ENCODE measurements at places on chromosomes 13 and 19. TPM values are rescaled to one million over a fixed set of nuclear protein-coding genes. Genes with fewer than 3 reads are reported as not detected.

- H3K27me3 ChIP-seq, result no peaks in the 10 kb centered on the region
- H3K27ac ChIP-seq, result no peak overlapping the region
- no peaks in the 10 kb centered on the region for H3K36me3 ChIP-seq
- DNase-seq, result peak; percentile 19
- H3K4me3 ChIP-seq, result peak overlapping the region; percentile 50
- H3K4me1 ChIP-seq, result no peaks in the 10 kb centered on the region
Measured at GRCh38 chr19:21677696-21678418, 89.5 kb downstream of the ZNF100 start.

DNA sequence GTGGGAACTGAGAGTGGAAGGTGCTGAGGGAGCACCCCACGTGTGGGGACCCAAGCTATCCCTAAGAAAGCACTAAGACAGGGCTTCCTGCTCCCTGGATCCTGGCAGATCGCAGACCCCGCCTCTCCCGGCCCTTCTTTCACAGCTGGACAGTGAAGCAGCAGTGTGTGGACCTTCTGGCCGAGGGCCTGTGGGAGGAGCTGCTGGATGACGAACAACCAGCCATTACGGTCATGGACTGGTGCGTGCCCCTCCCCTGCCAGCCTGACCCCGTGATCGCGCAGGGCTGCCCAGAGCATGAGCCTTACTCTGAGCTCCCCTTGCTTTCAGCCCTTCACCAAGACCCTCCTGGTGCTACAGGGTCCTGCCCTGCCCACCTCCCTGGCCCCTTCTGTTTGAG is 2.3 kb downstream of the NCCRP1 start:
- peaks cover 25% of the 10 kb centered on the region for H3K4me1 ChIP-seq
- H3K4me3 ChIP-seq, result no peak overlapping the region
- peaks cover 49% of the 10 kb centered on the region for H3K27me3 ChIP-seq
- H3K36me3 ChIP-seq, result no peaks in the 10 kb centered on the region

- no peak for DNase-seq
- no peak overlapping the region for H3K4me3 ChIP-seq
- no peaks in the 10 kb centered on the region for H3K36me3 ChIP-seq
- H3K27me3 ChIP-seq, result no peaks in the 10 kb centered on the region
- no peaks in the 10 kb centered on the region for H3K4me1 ChIP-seq
Measured at GRCh38 chr13:106382534-106382933, 152.9 kb downstream of the EFNB2 start.

DNA sequence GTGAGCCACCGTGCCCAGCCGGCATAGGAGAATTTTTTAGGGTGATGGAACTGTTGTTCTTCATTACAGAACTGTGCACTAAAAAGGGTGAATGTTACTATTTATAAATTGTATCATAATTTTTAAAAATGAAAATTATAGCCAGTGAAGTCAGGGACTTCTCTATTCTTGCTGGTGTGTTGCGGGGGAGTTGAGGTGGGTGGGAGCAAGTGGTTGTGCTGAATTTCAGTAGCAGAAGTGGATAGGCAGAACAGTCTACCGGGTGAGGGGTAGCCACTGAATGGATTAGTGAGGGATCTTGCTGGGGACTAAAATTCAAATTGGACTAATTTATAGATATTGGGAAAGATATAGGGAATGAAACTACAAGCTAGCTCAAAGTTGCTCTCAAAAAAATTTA is 74.0 kb downstream of the CAB39L start:
- H3K27ac ChIP-seq, result no peak overlapping the region
- H3K4me1 ChIP-seq, result peaks cover 19% of the 10 kb centered on the region
- DNase-seq, result no peak
- H3K27me3 ChIP-seq, result no peaks in the 10 kb centered on the region

DNA sequence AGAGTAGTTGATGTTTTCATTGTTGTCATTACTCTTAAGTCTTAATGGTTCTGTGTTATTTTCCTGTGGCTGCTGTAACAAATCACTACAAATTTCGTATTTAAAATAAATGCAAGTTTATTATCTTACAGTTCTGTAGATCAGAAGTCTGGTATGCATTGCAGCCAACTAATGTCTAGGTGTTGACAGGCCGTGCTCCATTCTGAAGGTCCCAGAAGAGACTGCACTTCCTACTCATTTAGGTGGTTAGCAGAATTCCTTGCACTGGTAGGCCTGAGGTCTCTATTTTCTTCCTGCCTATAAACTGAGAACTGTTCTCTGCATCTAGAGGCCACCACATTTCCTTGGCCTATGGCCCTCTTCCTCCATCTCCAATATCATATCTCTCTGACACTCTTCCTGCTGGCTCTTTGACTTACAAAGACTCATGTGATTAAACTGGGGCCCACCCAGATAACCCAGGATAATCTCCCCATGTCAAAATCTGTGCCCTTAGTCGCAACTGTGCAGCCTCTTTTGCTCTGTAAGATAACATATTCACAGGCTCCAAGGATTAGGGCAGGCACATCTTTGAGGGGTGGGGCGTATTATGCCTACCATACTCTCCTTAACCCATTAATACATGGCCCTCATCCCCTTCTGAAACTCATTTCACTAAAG is 468.4 kb downstream of the FOXO1 start:
- no peak overlapping the region for H3K27ac ChIP-seq
- no peaks in the 10 kb centered on the region for H3K27me3 ChIP-seq
- DNase-seq, result no peak

DNA sequence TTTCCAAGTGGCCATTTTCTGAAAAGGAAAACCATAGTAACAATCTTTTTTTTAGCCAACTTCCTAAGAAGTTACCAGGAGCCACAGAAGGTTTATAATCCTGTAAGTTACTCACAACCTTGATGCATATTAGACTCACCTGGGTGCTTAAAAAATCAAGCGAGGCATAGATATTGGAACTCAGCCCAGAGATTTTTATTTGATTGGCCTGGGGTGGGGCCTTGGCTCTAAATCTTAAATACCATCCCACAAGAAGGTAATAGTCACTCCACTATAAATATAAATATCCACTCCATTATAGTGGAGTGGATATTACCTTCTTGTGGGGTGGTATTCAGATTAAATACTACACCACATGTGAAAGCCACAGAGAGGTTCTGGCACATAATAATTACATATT is 429.6 kb downstream of the RFC3 start:
- H3K36me3 ChIP-seq, result no peaks in the 10 kb centered on the region
- no peaks in the 10 kb centered on the region for H3K4me1 ChIP-seq
- no peaks in the 10 kb centered on the region for H3K27me3 ChIP-seq
- no peak for DNase-seq
- no peak overlapping the region for H3K27ac ChIP-seq

DNA sequence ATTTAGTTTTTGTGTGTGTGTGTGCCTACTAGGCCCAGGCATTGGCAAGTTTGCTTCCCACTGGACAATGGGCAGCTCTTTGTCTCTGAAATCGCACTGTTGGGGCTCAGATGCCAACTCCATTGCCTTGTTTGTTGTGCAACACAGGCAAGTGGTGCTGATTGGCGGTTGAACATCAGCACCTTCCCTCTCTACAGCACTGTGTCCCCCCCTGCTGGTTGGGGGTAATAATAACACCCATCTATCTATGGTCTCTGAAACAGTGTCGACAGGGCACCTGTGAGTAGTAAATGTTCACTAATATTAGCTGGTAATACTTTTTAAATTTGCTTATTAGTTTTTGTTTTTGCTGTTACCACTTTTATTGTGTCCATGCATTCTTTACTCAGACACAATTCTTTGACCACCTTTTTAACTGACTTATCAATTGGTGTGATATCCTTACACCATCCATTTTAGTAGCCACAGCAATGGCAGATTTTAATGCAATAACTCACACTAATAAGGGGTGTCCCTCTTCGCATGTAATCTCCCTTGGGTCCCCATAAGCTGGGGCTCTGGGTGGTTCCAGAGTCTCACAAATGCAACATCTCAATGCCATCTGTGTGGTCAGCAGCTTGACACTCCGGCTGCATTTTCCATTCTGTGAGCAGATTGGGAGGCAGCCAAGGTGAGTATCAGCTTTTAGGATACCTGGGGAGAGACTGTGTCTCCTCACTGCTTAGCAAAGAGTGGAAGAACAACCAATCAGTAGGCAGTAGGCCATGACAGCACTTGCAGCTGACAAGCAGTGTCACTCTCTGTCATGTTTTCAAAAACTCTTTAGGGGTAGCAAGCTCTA is 47.7 kb upstream of the UQCRFS1 start:
- DNase-seq, result no peak
- H3K4me3 ChIP-seq, result no peak overlapping the region
- no peak overlapping the region for H3K27ac ChIP-seq

DNA sequence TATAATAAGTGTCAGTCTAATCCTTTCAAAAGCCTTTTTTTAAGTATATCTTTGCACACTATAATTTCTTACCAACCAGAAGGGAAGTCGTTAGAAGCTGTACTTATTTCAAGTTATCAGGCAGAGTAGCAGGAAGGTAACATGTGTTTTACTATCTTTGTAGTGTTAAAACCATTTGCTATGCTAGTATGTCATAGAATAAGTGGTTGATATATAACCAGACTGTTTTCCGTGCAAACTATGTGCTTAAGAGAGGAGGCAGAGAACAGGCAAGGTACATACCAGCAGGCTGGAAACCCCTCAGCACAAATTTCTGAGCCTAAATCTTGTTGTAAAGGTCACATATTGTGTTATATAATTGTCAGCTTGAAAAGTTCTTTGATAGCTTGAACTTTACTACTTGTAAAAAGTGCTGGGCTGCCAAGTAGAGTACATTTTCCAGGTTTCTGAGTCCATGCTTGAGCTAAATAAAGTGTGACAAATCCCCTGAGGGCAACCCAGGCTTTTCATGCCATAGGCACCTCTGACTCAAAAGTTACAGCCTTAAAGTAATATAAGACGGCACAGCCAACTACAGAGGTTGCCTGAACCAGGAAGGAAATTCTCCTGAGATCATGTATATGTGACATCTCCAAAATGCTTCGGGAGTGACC is 1297.4 kb downstream of the PCDH9 start:
- H3K27ac ChIP-seq, result no peak overlapping the region
- H3K36me3 ChIP-seq, result no peaks in the 10 kb centered on the region
- H3K4me1 ChIP-seq, result no peaks in the 10 kb centered on the region
- H3K4me3 ChIP-seq, result no peak overlapping the region
- DNase-seq, result no peak
- H3K27me3 ChIP-seq, result no peaks in the 10 kb centered on the region

DNA sequence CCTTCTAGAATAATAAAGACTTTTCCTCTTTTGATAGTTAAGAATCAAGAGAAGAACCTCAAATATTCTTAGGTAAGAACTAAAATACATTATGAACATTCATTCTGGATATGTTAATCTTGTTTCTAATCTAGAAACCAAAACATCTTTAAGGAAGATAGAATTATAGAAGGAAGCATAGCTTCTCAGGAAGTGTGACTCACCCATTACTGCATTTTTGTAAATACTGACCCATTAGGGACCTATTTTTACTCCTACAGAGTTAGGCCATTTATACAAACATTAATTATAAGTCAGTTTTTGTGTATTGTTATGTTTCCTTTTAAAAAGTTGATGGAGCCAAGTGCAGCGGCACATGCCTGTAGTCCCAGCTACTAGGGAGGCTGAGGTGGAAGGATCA is 147.1 kb downstream of the NUFIP1 start:
- H3K27ac ChIP-seq, result no peak overlapping the region
- H3K4me3 ChIP-seq, result no peak overlapping the region
- no peaks in the 10 kb centered on the region for H3K27me3 ChIP-seq
- H3K36me3 ChIP-seq, result no peaks in the 10 kb centered on the region
- H3K4me1 ChIP-seq, result no peaks in the 10 kb centered on the region
- DNase-seq, result no peak

GRCh38 chr13:23752111-23753001 is 136.8 kb downstream of the MIPEP start:
- no peak for DNase-seq
- H3K4me1 ChIP-seq, result peaks cover 7% of the 10 kb centered on the region
- H3K4me3 ChIP-seq, result no peak overlapping the region
- no peaks in the 10 kb centered on the region for H3K27me3 ChIP-seq
- no peaks in the 10 kb centered on the region for H3K36me3 ChIP-seq
- H3K27ac ChIP-seq, result no peak overlapping the region

- no peak overlapping the region for H3K4me3 ChIP-seq
- no peak overlapping the region for H3K27ac ChIP-seq
Measured at GRCh38 chr13:28958018-28958417, 137.9 kb downstream of the MTUS2 start.

DNA sequence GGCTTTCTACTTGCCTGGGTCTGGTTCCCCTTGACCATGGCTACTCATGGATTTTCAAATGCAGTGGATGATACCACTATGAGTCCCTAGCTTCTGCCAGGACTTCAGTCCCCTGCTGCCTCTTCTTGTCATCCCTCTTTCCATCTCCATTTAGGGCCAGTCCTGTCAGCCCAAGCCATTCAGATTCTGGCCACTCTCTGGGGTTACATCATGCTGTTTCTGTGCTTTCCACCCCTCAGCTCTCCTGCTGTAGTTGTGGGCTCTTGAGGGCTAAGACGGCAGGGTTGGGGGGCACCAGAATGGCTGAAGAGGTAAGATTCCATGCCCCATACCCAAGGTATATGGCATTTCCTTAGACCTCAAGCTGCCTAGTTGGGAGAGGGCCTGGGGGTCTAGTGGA is 13.2 kb upstream of the ZNF492 start:
- no peaks in the 10 kb centered on the region for H3K36me3 ChIP-seq
- peaks cover 4% of the 10 kb centered on the region for H3K27me3 ChIP-seq
- no peak overlapping the region for H3K27ac ChIP-seq
- H3K4me1 ChIP-seq, result no peaks in the 10 kb centered on the region
- no peak overlapping the region for H3K4me3 ChIP-seq
- DNase-seq, result no peak

- H3K4me1 ChIP-seq, result no peaks in the 10 kb centered on the region
- DNase-seq, result no peak
- H3K36me3 ChIP-seq, result no peaks in the 10 kb centered on the region
- H3K27ac ChIP-seq, result no peak overlapping the region
- no peaks in the 10 kb centered on the region for H3K27me3 ChIP-seq
- H3K4me3 ChIP-seq, result no peak overlapping the region
Measured at GRCh38 chr13:37313372-37313771, 207.9 kb upstream of the CSNK1A1L start.

- no peak for DNase-seq
- H3K27me3 ChIP-seq, result no peaks in the 10 kb centered on the region
- no peak overlapping the region for H3K27ac ChIP-seq
- H3K4me1 ChIP-seq, result no peaks in the 10 kb centered on the region
Measured at GRCh38 chr13:79709471-79709870, 228.5 kb downstream of the NDFIP2 start.

DNA sequence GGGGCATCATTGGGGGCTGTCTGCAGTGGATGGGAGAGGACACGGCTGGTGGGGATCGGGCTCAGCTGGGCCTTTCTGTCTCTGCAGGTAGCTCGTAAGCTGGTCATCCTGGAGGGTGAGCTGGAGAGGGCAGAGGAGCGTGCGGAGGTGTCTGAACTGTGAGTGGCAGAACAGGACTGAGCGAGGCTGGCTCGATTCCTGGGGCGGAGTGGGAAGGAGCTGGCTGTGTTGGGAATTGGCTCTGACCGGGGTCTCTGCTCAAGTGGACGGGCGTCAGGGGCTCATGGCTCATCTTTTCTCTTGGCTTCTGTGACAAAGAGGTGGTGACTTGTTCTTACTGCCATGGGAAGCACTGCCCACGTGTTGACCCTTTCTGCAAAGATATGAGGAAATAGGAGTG is 11.6 kb downstream of the TPM4 start:
- H3K27me3 ChIP-seq, result no peaks in the 10 kb centered on the region
- H3K4me3 ChIP-seq, result no peak overlapping the region
- H3K36me3 ChIP-seq, result peaks cover 91% of the 10 kb centered on the region
- no peak for DNase-seq
- no peak overlapping the region for H3K27ac ChIP-seq

Gene REEP6
- 2.8 TPM for total RNA-seq

Gene GJB6
- 26.0 TPM for total RNA-seq

Gene LMTK3
- 15.6 TPM for total RNA-seq

Gene TM9SF2
- 37.2 TPM for total RNA-seq

Gene C19orf47
- 11.2 TPM for total RNA-seq

Gene VSTM1
- not detected for total RNA-seq

Gene DPF1
- total RNA-seq, result not detected

Gene KIR3DL1
- total RNA-seq, result not detected

Gene LRRC63
- total RNA-seq, result not detected

Gene ZNF880
- 33.8 TPM for total RNA-seq

Gene KLK2
- not detected for total RNA-seq

Gene FCAR
- total RNA-seq, result 1.4 TPM

Data from CD4-positive, alpha-beta T cell (primary cell).